ENCODE measurements at places on chromosomes 4 and X.

DNA sequence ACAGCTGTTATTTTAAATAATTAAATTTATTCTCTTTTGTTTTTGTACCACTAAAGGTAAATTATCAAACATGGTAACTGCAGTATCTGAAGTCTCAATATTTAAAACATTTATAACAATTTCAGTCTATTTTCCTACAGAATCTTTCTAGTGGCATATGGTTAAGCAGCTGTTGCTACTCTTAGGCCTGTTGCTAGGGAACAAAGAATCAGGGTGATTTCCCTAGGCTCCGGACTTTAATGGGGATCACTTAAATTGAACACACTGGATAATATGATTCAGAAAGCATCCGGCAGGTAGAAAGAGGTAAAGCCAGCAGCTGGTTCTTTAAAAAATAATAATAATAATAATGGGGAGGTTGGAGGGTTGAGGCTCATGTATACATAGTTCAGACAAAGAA lies 17.6 kb downstream of the FBXO8 start:
- DNase-seq: no peak

- no peak for DNase-seq
These were observed 27.2 kb downstream of the TMSB4X start for GRCh38 chrX:13001961-13002671.

- no peak for DNase-seq
These were observed 80.5 kb upstream of the GALNT7 start for GRCh38 chr4:173088144-173088543.

GRCh38 chr4:74190919-74191397 lies 33.0 kb downstream of the MTHFD2L start:
- DNase-seq: no peak

- peak; percentile 37 for DNase-seq
These were observed 49.0 kb upstream of the TRAM1L1 start for GRCh38 chr4:117134386-117134785.

GRCh38 chr4:109601336-109601735 lies 41.3 kb downstream of the MCUB start:
- DNase-seq: no peak

- DNase-seq: no peak
These were observed 73.6 kb downstream of the EGF start for GRCh38 chr4:109985993-109986974.

DNA sequence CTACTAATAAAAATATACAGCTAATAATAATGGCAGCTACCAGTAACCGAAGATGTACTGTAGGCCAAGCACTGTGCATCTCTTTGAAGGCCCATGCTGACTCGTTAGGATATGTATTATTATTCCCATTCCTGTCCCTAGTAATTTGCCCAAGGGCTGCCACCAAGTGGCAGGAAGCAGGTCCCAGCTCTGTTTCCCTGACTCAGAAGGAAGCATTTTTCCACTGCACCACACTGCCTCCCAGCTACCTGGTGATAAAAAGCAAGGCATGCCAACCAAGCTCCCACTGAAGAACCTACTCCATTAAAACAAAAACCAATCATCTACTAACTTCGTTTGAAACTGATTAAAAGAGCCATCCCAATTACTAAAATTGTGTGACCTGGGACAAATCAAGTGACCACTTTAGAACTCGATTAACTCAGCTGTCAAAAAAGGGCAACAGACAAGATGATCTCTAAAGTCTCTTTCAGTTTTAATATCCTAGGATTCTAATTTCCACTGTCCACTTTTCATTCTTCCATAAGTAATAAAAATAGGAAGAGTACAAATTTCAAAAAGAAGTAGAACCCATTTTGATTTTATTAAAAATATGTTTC lies 24.3 kb upstream of the PGM2 start:
- DNase-seq: peak; percentile 46

DNA sequence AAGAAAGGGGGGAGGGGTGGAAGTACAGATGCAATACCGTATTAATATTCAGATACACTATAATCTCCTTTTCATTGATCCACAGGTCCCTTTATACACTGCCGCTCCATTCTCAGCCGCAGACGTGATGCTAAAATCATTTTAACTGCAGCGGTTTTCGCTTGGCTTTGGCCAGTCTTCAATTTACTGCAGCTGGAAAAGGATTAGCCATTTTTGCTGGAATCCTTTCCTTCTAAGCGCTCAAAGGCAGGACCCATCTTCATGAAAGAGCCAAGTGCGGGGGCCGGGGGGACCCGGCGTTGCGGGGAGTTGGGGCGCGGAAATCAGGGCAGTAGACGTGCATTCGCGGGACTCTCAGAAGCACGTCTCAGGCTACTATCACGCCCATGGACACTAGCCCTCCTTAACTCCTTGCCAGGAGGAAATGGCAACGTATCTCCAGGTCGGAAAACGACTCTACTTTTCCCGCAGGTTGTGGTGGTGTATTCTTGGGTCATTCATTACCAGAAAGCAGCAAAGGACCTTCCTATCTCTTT lies 1.7 kb upstream of the PCDH10 start:
- no peak for DNase-seq

- DNase-seq: no peak
These were observed 73.6 kb downstream of the SNX25 start for GRCh38 chr4:185282968-185283367.

- no peak for DNase-seq
These were observed 94.4 kb upstream of the BCOR start for GRCh38 chrX:40192196-40192595.

- no peak for DNase-seq
These were observed 91.8 kb downstream of the PLAC1 start for GRCh38 chrX:134566506-134566905.

DNA sequence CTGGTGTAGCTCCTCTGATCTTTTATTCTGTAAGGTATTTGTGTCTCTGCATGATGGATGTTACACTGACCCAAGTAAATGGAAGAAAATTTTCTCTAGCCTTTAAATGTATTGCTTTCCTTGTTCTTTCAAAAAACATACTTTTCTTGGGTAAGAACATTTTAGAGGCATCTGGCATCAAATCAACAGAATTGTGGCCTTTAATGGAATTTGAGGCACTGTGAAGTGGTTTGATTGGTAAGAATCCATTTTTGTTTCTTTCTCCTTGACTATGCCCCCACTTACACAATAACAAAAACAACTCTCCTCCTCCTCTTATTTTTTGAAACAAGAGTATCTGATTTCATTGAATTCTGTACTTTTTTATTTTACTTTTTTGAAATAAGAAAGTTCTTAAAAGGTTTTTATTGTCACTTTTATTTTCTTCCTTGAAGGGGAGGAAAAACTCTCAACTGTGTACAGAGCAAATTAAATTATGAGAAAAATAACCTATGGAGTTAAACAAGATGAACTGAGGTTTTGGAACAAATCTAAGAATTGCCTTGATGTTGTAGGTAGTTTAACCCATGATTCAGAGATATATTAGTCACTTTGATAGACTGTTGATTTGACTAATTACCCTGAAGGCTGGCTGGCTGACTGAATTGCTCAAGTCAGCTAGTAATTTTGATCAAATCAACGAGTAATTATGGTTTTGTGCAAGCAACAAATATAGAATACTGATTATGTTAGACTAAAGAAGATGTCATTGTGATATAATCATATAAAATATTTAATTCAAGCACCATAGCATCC lies 146.4 kb downstream of the FHIP1A start:
- DNase-seq: no peak

GRCh38 chr4:139965789-139966188 lies 188.2 kb downstream of the MAML3 start:
- DNase-seq: no peak

DNA sequence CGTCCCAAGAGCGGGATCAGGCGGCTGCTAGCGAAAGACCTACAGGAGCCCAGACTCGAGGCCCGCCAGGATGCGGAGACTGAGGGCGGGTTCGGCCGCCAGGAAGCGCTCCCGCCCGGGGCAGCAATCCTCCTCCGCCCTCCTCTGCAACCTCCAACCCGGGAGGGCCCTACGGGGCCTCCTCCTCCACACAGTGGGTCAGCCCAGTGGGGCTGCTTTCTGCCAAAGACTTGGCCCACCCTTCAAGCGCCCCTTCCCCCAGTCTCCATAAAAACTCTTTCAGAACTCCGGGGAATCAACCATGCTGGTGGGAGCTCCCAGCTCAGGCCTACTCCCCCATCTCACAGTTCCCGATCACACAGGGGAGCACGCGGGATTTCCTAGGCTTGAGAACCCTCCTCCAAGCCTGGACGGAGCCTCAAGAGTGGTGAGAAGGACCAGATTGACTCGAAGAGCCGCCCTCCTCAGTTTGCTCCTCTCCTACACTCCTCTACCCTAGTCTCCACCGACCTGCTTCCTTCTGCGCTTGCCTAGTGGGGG lies 77.5 kb downstream of the RLIM start:
- DNase-seq: no peak

DNA sequence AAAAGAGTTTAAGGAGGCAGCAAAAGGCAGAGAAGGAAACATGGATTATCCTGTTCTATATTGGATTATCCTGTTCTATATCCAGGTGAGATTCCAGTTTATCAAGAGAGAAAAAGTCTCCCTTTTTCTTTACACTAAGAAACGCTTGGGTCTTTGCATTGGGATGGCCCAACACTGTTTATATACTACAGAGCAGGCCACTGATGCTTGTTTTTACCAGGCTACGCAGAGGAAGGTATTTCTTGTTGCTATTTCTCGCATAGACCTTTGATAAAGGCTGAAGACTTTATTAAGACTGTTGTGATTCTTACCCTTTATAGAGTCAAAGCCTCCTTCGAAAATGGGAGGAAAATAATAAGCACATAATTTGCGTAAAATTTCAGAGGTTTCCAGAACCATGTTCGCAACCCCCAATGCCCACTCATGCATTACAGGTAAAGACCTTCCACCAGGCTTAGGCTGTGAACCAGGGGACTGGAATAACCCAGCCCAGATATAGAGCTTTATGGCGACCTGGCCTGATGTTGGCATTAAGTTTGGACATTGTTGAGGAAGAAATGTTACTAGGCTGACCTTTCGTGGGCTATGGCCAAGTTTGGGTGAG lies 218.3 kb downstream of the PTTG2 start:
- DNase-seq: no peak

DNA sequence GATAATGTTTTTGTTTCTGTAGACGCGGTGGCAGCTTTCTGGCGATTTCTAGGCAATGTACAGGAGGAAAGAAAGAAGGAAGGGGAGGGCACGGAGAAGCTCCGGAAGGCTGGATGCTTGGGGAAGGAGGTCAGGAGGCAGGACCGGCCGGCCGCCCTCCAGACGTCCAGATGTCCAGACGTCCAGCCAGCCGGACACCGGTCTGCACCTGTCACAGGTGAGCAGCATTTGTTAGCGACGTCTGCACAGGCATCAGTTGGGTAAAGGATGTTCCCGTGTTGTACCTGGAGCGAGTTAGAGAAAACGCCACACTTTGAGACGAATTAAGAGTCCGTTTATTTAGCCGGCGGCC lies 90.0 kb upstream of the PPP2R3B start:
- no peak for DNase-seq

DNA sequence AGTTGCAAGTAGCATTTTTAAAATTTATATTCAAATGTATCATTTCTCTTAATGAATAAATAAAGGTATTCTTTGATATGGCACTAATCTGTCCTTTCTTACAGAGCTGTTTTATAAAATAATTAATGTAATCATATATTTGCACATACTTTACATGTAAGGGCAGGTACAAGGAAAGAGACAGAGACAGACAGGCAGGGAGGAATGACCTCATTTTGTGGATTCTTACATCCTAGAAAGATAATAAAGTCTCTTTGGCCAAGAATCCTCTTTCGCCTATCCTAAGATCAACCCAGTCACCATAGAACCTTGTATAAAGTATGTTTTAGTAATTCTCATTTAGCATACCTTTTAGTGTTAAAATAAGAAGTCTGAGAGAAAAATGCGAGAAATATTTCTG lies 98.5 kb upstream of the CTSO start:
- no peak for DNase-seq

DNA sequence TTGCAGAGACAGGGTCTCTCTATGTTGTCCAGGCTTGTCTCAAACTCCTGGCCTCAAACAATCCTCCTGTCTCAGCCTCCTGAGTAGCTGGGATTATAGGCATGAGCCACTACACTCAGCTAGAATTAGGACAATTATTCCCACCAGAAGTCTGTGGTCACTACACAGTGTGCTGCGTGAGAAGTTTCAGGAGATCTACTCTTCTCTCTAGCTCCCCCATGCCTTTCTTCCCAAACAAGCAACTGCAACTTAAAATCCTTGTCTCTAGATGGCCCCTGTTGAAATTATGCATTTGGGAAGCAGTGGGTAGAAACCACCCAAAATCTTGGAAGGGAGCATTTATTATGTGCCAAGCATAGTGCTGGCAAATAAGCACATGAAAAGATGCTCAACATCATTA lies 21.1 kb upstream of the MAP7D3 start:
- DNase-seq: peak; percentile 29

- no peak for DNase-seq
These were observed 22.2 kb downstream of the LIN54 start for GRCh38 chr4:82988323-82988832.

DNA sequence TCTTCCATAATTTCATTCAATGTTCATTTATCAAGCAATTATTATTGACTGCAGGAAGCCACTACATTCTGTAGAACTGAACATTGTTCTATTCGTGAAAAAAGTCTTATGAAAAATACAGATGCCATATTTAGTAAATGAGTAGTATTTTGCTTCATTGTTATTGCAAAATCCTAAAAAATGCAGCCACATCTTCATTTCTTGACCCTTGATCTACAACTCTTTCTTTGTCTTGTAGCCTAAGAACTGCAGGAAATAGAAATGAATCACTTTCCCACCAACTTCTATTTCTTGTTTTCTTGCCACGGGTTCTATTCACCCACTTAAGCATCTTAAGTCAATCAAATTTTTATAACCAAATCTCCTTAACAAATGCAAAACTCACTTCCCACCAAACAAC lies 63.3 kb downstream of the KCNIP4 start:
- no peak for DNase-seq

- no peak for DNase-seq
These were observed 35.1 kb downstream of the SYTL4 start for GRCh38 chrX:100696699-100697351.

- no peak for DNase-seq
These were observed 114.6 kb downstream of the UBE2K start for GRCh38 chr4:39812500-39812899.

GRCh38 chr4:2744576-2745270 lies 11.4 kb downstream of the TNIP2 start:
- DNase-seq: no peak

- DNase-seq: no peak
These were observed 1897.8 kb upstream of the PCDH10 start for GRCh38 chr4:131251321-131251720.

- no peak for DNase-seq
These were observed 43.6 kb downstream of the RBM47 start for GRCh38 chr4:40586034-40586433.

Measured in HEK293T (cell line).